ENCODE measurements at places on chromosomes 1 and 21.

DNA sequence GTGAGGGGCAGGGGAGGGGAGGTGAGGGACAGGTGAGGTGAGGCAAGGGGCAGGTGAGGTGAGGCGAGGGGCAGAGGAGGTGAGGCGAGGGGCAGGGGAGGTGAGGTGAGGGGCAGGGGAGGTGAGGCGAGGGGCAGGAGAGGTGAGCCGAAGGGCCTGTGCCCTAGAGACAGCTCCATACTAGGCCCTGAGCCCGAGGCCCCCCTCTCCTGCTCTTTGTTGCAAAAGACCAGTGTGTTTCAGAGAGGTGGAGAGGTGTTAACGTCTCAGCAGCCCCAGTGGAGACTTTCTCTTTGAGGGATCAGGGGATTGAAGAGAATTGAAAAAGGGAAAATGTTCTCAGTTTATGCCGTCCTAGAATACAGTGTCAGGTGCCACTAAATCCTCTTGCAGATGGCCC lies 44.2 kb downstream of the EPHB2 start:
- no peak for DNase-seq

GRCh38 chr1:84757301-84757700 lies 67.0 kb upstream of the SSX2IP start:
- DNase-seq: no peak

- no peak for DNase-seq
Measured at GRCh38 chr1:147630447-147630846, 39.9 kb downstream of the ACP6 start.

DNA sequence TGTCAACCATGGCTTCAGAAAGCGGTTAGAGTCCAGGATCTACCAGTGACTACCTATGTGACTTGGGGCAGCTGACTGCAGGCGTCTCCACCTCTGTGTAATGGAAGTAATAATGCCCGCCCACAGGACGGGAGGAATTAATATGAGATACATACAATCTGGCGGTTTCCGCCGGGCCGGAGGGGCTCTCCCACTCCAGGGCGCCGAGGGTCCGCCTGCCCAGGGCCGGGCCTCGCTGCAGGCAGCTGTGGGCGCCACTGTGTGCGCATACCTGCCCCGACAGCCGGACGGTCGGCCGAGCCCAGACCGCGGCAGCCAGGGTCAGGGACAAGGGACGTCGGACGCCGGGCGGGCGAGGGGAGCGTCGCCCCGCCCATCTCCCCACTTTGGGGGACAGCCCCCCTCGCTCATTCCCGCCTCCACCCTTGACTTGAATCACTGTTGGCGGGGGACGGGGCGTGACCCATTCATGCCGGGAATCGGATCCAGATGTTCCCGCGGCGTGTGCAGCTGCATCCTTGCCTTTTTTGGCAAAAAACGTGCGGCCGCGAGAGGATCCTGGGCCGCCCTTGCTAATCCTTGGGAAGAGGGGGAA lies 6.0 kb upstream of the SF3A3 start:
- no peak for DNase-seq

DNA sequence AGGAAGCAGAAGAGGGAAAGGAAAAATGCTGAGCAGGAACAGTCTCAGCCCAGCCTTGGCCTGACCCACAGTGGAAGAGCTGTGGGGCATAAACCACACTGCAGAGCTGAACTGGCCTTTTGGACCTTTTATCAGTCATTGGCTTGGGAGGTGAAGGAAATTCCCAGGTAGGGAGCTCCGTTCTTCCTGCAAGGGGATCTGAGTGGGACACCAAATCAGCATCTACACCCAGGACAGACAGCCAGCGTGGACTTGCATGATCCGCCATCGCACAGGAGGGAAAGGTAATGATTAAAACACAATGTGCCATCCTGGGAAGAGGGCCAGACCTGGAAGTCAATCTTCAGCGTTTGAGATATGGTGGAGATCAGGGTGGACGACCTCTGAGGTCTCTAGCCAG lies 1.2 kb upstream of the MTFR1L start:
- DNase-seq: no peak

DNA sequence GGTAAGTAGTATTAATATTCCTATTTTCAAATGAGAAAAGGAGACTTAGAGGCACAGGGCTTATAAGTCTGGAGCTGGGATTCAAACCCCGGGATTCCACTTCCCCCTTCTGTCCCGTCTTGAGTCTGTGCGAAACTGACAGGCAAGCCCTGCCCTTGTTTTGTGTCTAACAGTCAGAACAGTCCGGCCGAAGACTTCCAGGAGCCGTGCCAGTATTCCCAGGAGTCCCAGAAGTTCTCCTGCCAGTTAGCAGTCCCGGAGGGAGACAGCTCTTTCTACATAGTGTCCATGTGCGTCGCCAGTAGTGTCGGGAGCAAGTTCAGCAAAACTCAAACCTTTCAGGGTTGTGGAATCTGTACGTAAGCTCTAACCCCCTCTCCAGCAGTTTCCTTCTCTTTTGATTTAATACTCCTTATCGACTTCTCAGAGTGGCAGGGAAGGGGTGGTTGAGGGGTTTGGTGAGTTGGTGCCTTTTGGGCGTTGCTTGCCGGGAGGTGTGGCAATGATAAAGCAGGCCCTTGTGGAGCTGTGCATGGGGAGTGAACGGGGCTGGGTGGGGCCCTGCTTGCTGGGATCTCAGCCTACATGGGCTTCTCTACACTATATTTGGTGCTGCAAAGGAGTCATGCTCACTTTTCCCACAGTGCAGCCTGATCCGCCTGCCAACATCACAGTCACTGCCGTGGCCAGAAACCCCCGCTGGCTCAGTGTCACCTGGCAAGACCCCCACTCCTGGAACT lies 29.4 kb downstream of the IL6R start:
- DNase-seq: no peak

GRCh38 chr1:156232201-156232894 lies 9.6 kb upstream of the BGLAP start:
- DNase-seq: no peak

All from activated gamma-delta T cell treated with anti-CD3 and anti-CD28 coated beads, Interleukin-2, amount 50 U/mL, for 16 hours (primary cell).